ENCODE measurements at places on chromosomes 1 and 21.

DNA sequence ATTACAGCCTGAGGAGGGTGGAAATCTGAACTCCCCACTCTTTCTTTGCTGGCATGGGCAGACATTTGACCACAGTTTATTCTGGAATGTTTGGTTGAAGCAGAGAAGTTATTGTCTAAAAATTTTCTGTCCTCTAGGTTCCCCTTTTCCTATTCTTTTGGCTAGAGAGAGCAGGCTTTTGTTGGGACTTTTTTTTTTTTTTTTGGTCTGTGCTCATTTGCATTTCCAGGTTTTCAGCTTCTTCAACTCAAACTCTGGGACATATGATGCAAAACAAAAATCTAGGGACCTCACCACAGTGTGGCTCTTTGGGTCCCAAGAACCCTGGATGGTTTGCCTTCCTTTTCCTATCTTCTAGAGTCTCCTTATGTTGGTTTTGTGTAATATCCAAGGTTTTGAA, 10.9 kb upstream of the ABCG1 start:
- DNase-seq: no peak

DNA sequence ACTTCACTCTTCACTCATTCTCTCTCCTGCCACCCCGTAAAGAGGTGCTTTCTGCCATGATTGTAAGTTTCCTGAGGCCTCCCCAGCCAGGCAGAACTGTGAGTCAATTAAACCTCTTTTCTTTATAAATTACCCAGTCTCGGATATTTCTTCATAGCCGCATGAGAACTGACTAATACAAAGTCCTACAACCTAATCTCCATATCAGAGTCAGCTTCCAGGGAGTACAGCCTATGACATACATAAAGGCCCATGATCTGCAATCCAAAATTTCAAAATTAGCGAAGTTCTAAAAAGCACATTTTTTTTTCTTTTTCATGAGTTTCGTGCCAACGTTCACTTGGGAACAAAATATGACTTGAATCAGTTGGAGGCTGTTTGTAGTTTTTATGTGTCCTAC, 256.9 kb upstream of the DUSP10 start:
- DNase-seq: no peak

GRCh38 chr1:88802950-88803349, 88.4 kb downstream of the GTF2B start:
- peak; percentile 22 for DNase-seq

DNA sequence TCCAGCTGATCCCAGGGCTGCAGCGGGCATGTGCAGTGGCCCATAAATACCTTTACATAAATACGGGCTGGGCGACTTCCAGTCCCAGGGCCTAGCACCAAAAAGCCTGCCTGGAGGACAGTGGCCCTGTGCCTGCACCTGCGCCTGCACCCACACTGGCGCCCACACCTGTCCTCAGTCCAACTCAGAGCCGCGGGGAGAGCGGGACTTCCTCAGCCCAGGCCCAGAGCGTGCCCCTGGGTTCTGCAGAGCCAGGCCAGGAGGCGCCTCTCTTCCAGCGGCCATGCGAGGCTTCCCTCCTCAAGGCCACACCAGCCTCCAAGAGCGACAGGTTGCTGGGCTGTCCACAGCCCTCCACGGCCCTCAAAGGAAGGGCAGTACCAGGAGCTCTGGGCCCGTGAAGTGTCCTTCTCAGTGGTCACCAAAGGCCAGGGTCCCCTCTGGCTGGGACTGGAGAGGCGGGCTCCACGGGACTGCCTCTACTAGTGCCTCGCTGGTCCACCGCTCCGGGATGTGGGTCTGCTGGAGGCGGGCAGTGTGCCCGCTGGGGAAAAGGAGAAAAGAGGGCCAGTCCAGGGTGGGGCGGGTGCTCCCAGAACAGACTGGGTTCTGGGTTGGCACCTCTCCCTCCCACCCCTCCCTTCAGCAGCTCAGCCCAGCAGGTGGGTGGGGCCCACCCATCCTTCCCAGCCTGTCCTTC, 35.7 kb downstream of the ARHGEF16 start:
- DNase-seq: no peak

- no peak for DNase-seq
Measured at GRCh38 chr1:248688527-248689298, 13.9 kb downstream of the OR14I1 start.

- peak; percentile 57 for DNase-seq
Measured at GRCh38 chr1:152458384-152459185, 44.5 kb upstream of the CRNN start.

DNA sequence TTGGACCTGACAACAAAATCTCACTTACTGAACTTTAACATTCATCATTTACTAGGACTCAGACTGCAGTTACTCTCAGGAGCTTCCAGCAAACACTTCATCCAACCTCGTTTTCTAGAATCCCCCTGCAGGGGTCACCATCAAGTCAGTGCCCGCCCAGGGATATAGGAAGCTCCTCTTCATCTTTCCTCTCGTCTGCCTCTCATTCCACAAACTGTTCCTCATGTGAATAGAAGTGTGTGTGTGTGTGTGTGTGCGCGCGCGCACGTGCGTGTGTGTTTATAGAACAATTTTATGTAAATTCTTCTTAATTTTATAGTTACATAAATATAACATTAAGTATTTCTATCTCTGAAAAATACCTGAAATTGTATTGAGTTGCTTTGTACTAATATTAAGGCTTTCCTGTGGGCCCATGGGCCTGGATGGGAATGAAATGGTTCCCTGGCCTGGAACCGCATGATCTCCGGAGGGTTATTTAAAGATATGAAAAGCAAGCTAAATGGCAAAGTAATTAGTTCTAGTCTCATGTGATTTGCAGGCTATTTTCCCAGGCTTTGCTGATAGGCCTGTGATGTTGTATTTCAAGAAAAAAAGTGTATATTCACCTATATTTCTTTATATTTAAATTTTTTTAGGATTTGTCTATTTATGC, 21.7 kb upstream of the ABCD3 start:
- no peak for DNase-seq

GRCh38 chr1:87981810-87982209, 653.1 kb downstream of the LMO4 start:
- DNase-seq: no peak

DNA sequence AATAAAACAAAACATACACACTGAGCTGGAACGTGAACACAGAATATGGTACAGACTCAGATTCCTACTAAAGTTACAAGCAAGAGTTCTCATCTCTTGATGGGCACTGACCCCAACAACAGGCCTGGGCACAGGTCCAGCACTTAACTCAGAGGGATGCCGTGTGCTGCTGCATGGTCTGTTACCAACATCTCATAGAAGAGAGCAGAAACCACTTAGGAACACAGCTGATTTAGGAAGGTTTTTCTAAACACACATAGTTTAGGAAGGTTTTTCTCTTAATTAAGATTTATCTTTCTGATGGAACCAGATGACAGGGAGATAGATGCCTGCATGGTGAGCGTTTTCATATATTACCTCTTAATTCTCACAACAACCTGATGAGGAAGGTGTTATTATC, 1.5 kb downstream of the GCLM start:
- DNase-seq: peak; percentile 48

GRCh38 chr1:21705303-21705980, 36.3 kb upstream of the RAP1GAP start:
- DNase-seq: no peak

GRCh38 chr1:229318056-229318455, 24.8 kb downstream of the CCSAP start:
- DNase-seq: no peak

GRCh38 chr1:6116137-6116536, 64.0 kb downstream of the CHD5 start:
- peak; percentile 76 for DNase-seq

GRCh38 chr1:47987601-47988000, 9.6 kb downstream of the TRABD2B start:
- DNase-seq: no peak

- DNase-seq: no peak
Measured at GRCh38 chr1:48198970-48199369, 23.5 kb upstream of the SLC5A9 start.

GRCh38 chr1:43315963-43316737, 15.4 kb downstream of the TIE1 start:
- no peak for DNase-seq

DNA sequence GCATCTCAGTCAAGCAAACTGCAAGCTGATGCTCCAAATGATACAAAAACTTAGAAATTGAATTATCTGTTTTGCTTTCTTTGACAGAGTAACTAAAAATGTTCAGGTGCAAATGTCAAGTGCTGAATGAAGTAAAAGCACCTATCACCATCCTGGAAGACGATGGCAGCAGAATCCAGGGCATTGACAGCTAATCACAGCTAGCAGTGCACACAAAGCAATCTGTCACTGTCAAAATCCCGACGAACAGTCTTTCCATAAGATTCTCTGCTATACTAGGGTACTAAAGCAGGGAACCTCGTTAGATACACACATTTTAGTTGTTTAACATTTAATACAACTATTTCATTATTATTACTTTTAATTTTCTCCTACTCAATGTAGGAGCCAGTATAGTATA, 233.3 kb downstream of the BRINP3 start:
- DNase-seq: no peak

- DNase-seq: no peak
Measured at GRCh38 chr21:31592516-31592915, 67.0 kb upstream of the SOD1 start.

GRCh38 chr1:208167261-208167869, 76.8 kb downstream of the PLXNA2 start:
- no peak for DNase-seq

- no peak for DNase-seq
Measured at GRCh38 chr1:197843401-197843800, 59.0 kb upstream of the C1orf53 start.

- DNase-seq: no peak
Measured at GRCh38 chr1:112464501-112464900, 44.3 kb upstream of the WNT2B start.

- no peak for DNase-seq
Measured at GRCh38 chr1:3222042-3222692, 153.2 kb downstream of the PRDM16 start.

DNA sequence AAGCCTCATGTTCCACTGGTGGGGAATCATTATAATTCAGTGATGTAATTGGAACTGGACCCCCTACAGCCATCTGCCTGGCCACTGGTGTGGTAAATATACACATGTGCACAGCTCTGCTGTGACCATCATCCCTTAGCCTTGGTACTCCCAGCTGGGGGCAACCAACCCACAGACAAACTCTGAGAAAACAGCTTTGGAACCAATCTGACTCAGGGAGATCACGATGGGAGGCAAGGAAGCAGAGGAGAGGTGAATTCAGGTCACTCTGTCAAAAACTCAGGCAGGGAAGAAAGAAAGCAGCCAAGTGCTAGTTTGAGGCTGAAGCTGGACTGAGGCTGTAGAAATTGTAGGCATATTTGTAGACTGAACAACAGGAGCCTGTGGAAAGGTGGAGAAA, 197.8 kb upstream of the GALNT2 start:
- DNase-seq: no peak

- DNase-seq: peak; percentile 86
Measured at GRCh38 chr1:170063109-170063826, 11.2 kb downstream of the KIFAP3 start.

DNA sequence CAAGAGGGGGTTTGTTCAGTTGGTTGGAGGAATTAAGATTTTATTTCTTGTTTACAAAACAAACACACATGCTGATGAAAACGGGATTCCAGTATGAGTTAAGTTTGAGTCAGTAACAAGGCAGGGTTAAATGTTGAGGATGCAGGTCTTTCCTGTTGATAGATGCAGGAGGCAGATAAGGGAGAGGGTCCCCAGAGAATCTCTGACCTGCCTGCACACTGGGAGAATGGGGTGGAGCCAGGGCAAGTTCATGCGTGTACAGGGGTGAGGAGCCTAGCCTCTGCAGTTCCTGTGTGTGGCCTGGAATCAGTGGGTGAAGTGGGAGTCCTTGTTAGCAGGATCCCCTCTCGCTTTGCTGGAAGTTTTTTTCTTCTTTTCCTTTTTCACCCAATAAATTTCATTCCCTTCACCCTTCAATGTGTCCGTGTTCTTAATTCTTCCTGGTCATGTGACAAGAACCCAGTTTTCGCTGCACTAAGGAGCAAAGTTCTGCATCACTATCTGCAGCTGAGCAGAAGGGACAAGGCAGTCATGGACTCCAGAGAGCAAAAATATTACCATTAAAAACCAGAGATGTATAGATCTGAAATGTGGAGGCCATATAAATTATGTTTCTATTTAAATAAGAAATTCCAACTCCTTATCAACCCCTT, 69.9 kb upstream of the MARK1 start:
- DNase-seq: no peak

DNA sequence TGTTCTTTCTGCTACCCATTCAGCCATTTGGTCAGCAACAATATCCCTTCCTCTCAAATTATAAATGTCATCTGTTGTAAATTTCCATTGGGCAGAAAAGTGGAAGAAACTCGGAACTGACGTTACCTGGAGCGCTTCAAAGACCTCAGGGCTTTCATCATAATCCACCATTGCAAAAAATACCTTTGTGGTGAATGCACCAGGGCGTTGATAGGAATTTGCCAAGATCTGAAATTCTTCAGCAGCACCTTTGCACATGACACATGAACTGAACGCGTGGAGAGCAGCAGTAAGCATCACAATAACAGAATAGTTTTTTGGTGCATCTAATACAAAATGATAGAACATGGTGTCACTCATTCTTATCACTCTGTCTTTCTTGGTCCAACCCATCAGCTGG, 3.1 kb upstream of the TEKT2 start:
- DNase-seq: no peak

DNA sequence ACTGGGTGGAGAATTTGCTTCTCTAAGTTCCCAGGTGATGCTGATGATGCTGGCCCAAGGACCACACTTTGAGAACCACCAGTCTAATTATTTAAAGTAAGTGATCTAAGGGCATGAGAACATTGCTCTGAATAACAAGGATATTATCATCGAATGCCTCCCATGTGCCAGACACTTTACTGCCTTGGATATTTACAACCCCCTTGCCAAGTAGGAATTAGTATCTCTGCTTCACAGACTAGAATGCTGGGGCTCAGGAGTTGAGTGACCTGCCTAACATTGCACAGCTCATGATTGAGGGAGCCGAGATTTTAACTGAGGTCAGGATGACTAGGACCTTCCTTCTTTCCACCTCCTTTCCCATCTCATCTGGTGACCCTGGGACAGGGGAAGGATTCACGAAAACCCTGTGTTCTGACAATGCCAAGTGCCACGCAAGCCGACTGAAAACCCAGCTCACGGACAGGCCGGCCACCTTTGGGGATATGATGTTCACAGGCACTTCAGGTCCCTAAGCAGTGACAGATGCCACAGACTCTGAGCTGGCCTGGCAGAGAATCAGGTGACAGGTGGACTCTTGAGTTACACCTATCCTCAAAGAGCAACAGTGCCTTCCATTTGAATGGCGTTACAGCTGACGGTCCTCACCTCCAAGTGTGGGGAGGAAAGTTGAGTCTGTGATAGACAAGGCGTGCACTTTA, 230.7 kb downstream of the TOMM20 start:
- DNase-seq: no peak

- no peak for DNase-seq
Measured at GRCh38 chr1:229726061-229726460, 100.0 kb downstream of the URB2 start.

GRCh38 chr1:67791686-67792085, 41.6 kb downstream of the GNG12 start:
- peak; percentile 44 for DNase-seq

- DNase-seq: no peak
Measured at GRCh38 chr1:151156515-151156819, at the start of gene TNFAIP8L2. TSS of gene TNFAIP8L2 (plus strand) at chr1:151156649. CDS start at chr1:151158698, 2,049 bp downstream.
